ENCODE measurements at places on chromosomes 6 and 20.
A peak's percentile ranks its signal among the peaks of the same experiment; 100 is the strongest.

- DNase-seq, result peak; percentile 84
Measured at GRCh38 chr6:29627755-29628418, 5.1 kb downstream of the GABBR1 start.

GRCh38 chr20:44683263-44684046, 31.7 kb upstream of the CCN5 start:
- peak; percentile 53 for DNase-seq

DNA sequence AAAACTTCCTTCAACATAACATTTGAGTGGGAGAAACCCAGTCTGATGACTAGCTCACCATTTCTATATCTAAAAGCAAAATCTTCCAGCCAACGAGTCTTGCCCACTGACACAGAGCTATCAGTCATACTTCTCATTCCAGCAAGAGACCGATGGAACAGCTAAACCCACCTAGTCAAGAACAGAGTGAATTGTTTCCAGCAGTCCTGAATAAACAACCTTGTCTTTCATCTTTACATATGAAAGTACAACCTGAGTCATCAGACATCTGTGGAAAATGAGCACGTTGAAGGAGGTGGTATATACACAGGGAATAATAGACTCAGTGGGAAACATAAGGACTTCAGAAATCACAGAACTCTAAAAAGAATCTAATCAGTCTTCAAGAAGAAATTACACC, 23.8 kb downstream of the NRSN1 start:
- no peak for DNase-seq

DNA sequence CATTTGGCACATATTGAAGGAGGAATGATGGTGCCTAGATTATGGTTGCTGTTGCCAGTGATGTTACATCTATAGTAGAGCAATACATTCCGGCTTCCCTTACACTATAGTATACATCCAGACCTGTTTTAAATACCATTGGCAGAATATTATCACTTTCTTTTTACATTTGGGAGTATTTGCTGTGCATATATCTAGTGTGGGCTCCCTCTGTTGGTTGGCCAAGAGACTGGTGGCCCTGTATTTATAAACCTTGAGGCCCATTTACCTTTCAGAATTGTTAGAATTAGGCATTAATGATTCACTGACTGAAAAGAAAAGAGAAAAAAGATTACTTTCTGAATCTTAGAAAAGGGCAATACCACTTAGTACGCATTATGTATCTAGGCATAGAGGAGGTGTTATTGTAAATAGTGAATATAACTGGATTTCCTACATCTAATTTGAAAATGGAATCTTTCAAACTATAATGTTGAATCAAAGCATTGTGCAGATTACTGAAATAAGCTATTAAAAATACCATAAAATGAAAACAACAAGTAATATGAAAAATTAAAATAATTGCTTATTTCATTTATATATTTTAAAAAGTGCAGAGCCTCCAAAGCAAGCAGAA, 628.8 kb upstream of the MAN1A1 start:
- no peak for DNase-seq

DNA sequence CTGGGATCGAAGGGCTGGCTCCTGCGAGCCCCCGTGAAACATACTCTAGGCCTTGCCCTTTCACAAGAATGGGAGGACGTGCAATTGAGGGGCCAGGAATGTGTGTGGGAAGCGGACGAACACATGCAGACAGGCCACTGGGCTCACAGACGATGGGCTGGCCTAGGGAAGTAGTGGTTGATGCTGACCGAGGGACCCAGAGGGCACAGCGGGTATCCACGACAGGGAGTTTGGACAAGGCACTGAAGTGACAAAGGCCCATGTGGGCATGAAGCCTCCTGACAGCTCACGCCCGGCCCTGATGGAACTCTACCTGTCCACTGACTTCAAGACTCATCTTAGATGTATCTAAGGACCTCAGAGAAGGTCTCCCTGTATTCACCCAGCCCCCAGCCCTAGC, 52.2 kb downstream of the MYH7B start:
- DNase-seq, result peak; percentile 16

GRCh38 chr20:38343311-38344106, 2.8 kb upstream of the LBP start:
- DNase-seq, result peak; percentile 44
